ENCODE measurements at places on chromosomes 7 and 10.

GRCh38 chr10:93482145-93482834, at the start of gene MYOF:
MYOF (minus strand) TSS chr10:93482334; CDS start chr10:93482194, 140 bp downstream.
- peak; percentile 87 for DNase-seq

DNA sequence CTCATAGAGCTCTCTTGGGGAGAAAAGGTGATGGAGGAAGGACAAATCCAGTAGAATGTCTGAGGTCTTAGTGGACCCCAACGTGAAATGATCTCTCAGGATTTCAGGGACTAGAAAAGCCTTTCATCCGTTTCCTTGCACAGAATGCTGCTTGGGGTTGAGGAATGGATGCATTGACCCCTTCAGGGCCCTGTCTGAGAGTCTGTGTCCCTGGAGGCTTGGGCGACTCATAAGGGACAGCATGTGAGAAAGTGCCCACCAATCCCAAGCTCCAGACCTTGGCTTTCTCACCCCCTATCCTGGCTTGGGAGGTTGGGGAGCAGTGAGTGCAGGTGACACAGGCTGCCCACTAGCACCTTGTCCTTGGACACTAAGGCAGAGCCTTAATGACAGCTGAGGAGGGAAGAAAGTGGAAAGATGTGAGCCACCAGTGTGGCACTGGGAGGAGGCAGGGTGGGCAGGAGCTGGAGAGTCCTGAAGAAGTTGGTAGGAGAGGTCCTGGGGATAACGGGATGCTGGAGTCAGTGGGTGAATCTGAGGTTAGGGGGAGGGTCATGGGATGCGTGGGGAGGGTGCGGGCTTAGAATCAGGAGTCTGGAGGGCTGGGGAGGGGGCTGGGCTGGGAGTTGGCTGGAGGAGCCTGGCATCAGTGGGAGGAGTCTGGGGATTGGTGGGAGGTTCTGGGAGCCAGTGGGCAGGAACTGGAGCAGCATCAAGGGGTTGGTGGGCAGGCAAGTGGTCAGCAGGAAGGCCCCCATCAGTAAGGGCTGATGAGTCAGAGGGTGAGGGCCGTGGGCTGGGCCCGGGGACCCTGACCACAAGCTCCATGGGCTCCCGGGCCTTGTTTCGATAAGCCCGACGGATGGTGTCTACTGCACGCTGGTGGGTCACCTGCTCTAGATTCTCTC, 8.6 kb downstream of the LZTS2 start:
- no peak for DNase-seq

DNA sequence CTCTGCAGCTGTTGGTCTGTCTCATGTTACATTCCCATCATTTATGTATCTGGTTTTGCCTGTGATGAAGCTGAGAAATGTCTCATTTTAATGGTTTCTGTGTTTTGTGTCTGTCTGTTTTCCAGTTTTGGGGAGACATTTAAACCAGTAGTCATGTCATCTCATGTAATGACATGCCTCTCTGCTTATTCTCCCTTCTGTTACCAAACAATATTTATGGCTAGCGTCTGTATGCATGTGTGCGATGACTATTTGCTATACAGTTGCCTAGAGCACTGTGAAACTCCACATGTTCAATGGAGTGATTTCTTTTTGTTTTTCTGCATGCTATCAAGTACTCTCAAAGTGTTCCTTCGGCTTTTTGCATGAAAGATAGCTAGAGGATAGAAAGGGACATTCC, 132.0 kb downstream of the ST7 start:
- DNase-seq = no peak

GRCh38 chr10:62048919-62049623, 147.6 kb downstream of the ARID5B start:
- peak; percentile 98 for DNase-seq

DNA sequence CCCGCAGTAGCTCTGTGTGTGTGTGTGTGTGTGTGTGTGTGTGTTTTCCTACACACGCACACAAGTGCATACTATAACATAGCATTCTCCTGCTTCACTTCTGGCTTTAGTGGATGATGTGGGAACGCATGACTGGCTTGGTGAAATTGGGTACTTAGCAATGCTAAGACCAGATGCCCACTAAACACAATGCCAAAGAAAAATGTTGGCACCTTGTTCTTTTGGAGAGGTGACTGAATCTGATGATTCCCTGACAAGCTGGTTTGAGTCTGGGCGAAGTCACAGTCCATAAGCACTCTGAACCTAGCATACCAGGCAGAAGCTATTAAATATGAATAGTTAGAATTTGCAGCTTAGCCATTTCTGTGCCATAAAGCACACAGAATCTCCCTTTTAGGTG, 68.0 kb upstream of the CDCA7L start:
- no peak for DNase-seq

GRCh38 chr7:43649755-43650274, 66.9 kb downstream of the STK17A start:
- DNase-seq = no peak

- peak; percentile 93 for DNase-seq
These were observed 16.7 kb downstream of the GPRIN2 start for GRCh38 chr10:46539596-46540411.

GRCh38 chr10:82867056-82867455, 992.1 kb downstream of the NRG3 start:
- no peak for DNase-seq

GRCh38 chr7:142300689-142301088, 42.8 kb upstream of the PRSS58 start:
- no peak for DNase-seq

GRCh38 chr7:44380831-44381493, 55.6 kb upstream of the CAMK2B start:
- no peak for DNase-seq

DNA sequence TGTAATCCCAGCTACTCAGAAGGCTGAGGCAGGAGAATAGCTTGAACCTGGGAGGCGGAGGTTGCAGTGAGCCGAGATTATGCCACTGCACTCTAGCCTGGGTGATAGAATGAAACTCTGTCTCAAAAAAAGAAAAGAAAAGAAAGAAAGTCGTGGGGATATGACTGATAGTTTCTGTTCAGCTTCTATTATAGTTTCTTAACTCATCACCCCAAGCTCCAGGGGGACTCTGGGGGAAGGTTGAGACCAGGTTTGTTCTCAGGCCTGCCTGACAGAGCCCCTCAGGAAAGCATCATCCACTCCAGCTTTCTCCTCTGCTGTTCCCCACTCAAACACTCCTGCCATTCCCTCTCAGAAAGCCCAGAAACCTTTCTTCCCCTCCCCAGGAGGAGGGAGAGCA, 542.4 kb upstream of the GALNT17 start:
- no peak for DNase-seq
